Progenitor cell of endocrine pancreas (in vitro differentiated cells): ENCODE measurements at places on chromosomes 2 and 18. TPM values are rescaled to one million over a fixed set of nuclear protein-coding genes. Genes with fewer than 3 reads are reported as not detected.

The SLC4A5 gene
- 4.1 and 5.9 TPM in 2 replicates for total RNA-seq

The DNAH6 gene
- total RNA-seq = 4.8 and 5.5 TPM in 2 replicates

The RESP18 gene
- not detected in 2 replicates for total RNA-seq

The CASP8 gene
- 2.8 and 5.0 TPM in 2 replicates for total RNA-seq

The ZNF513 gene
- total RNA-seq = 34.4 and 35.0 TPM in 2 replicates

GRCh38 chr2:223100061-223100511 lies 48.1 kb downstream of the KCNE4 start:
- H3K27me3 ChIP-seq = no peaks in the 10 kb centered on the region
- H3K27ac ChIP-seq = no peak overlapping the region
- peaks cover 3% of the 10 kb centered on the region for H3K4me1 ChIP-seq
- no peak for DNase-seq
- H3K36me3 ChIP-seq = no peaks in the 10 kb centered on the region
- no peak overlapping the region for H3K4me3 ChIP-seq

- H3K27ac ChIP-seq = peak overlapping the region; percentile 25
- DNase-seq = no peak
- H3K4me1 ChIP-seq = peaks cover 5% of the 10 kb centered on the region
- H3K36me3 ChIP-seq = peaks cover 4% of the 10 kb centered on the region
- no peaks in the 10 kb centered on the region for H3K27me3 ChIP-seq
- H3K4me3 ChIP-seq = no peak overlapping the region
These were observed 12.2 kb upstream of the DTNA start for GRCh38 chr18:34697891-34698290.

DNA sequence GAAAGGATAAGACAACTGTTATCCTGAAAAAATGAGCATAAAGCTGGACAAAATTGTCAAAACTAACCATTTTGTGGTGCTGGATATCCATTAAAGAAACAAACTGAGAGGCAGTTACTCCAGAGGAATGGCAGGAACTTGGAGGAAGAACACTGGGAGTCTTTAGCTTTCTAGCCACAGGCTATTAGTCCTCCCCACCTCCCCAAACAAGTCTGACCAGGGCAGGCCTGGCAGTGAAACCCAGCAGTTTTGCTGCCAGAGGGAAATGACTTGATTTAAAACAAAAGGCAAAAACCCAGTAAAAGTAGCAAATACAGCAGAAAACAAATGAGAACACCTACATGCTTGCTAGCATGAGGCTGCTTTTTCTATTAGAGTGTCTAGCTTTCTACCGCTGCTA lies 34.9 kb downstream of the OSBPL1A start:
- no peak for DNase-seq
- H3K27me3 ChIP-seq = no peaks in the 10 kb centered on the region
- H3K36me3 ChIP-seq = no peaks in the 10 kb centered on the region
- H3K27ac ChIP-seq = peak overlapping the region; percentile 86
- H3K4me1 ChIP-seq = peaks cover 4% of the 10 kb centered on the region

GRCh38 chr2:205670292-205670691 lies 12.0 kb upstream of the NRP2 start:
- no peaks in the 10 kb centered on the region for H3K27me3 ChIP-seq
- peaks cover 6% of the 10 kb centered on the region for H3K4me1 ChIP-seq
- DNase-seq = no peak
- peaks cover 2% of the 10 kb centered on the region for H3K36me3 ChIP-seq

DNA sequence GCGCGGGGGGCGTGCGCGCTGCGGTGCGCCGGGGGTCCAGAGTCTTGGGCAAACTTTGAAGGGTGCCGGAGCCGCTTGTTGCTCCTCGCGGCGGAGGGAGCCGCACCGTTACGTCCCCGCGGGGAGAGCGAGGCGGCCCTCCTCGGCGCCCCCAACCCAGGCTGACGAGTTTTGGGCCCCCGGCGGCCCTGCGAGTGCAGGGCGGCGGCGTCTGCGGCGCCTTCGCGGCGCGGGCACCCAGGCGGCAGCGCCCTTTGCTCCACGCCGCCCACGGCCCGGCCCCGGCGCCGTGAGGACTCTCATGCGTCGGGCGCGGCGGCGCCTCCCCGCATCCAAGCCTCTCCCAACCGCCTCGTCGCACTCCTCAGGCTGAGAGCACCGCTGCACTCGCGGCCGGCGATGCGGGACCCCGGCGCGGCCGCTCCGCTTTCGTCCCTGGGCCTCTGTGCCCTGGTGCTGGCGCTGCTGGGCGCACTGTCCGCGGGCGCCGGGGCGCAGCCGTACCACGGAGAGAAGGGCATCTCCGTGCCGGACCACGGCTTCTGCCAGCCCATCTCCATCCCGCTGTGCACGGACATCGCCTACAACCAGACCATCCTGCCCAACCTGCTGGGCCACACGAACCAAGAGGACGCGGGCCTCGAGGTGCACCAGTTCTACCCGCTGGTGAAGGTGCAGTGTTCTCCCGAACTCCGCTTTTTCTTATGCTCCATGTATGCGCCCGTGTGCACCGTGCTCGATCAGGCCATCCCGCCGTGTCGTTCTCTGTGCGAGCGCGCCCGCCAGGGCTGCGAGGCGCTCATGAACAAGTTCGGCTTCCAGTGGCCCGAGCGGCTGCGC lies 814 bp downstream of the FZD7 start:
- H3K27ac ChIP-seq = peak overlapping the region; percentile 91
- no peaks in the 10 kb centered on the region for H3K27me3 ChIP-seq
- H3K4me1 ChIP-seq = peaks cover 22% of the 10 kb centered on the region
- peaks cover 4% of the 10 kb centered on the region for H3K36me3 ChIP-seq
- peak overlapping the region; percentile 85 for H3K4me3 ChIP-seq
- DNase-seq = no peak
